ENCODE measurements at places on chromosomes 4 and X. TPM values are rescaled to one million over a fixed set of nuclear protein-coding genes. Genes with fewer than 3 reads are reported as not detected.

CLNK gene
- 1.4 TPM for polyA plus RNA-seq

ZNF630 gene
- 1.5 TPM for polyA plus RNA-seq

EFHC2 gene
- polyA plus RNA-seq, result not detected

- H3K36me3 ChIP-seq, result no peaks in the 10 kb centered on the region
- DNase-seq, result no peak
- peak overlapping the region; percentile 25 for H3K4me3 ChIP-seq
Measured at GRCh38 chr4:146275370-146275769, 61.0 kb downstream of the REELD1 start.

DNA sequence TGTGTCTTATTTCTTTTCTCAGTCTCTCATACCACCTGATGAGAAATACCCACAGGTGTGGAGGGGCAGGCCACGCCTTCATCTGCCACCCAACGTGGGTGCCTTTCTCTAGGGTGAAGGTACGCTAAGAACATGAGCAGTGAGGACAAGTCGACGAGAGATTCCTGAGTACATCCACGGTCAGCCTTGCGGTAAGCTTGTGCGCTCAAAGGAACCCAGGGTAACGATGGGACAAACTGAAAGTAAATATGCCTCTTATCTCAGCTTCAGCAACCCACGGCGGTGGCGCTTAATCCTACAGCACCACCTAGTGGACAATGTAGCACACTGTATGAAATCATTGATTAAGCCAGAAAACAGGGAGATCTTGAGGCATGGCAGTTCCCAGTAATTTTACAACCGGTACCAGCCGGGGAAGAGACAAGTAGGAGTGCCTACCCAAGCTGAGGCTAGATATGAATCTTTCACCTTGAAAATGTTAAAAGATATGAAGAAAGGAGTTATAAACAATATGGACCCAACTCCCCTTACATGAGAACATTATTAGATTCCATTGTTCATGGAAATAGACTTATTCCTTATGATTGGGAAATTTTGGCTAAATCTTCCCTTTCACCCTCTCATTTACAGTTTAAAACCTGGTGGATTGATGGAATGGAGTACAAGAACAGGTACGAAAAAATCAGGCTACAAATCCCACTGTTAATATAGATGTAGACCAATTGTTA is 63.0 kb downstream of the ZNF732 start:
- DNase-seq, result peak; percentile 34
- no peak overlapping the region for H3K27ac ChIP-seq
- H3K36me3 ChIP-seq, result no peaks in the 10 kb centered on the region
- H3K4me1 ChIP-seq, result no peaks in the 10 kb centered on the region
- peak overlapping the region; percentile 41 for H3K4me3 ChIP-seq
- no peaks in the 10 kb centered on the region for H3K27me3 ChIP-seq

DNA sequence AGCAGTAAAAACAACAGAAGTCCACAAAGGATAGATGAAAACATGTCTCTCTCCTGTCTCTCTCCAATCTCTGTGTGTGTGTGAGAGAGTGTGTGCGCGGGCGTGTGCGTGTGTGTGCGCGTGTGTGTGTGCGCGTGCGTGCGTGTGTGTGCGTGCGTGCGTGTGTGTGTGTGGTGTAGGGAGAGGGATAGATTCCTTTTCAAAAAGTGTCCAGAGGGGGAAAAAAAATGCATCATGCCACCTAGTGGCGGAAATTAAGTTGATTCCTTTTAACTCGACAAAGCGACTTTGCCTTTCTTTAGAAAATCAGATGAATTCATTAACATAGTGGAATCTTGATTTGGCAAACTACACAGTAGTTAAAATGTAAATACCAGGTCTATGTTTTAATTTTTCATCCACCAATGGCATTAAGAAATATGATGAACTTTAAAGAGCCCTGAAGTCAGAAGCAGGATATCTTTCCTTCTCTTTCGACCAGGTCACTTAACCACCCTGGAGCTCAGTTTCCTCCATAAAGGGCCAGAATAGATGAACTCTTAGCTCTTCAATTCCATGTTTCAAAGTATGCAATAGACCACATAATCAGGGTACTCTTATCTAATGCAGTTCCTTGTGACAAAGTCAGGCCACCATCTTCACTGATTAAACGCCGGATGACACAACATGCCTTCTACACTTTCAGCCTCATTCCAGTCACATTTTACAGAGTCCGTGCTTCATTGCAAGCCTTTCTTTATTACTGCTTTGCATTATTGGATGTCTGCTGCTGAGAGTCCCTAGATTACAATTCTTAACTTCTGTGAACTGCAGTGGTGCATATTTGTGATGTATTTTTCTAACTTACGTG is 162.8 kb downstream of the FBXO8 start:
- H3K36me3 ChIP-seq, result no peaks in the 10 kb centered on the region
- DNase-seq, result no peak
- no peak overlapping the region for H3K4me3 ChIP-seq
- H3K27ac ChIP-seq, result no peak overlapping the region

Measured in GM12878 (cell line).